ENCODE measurements at places on chromosomes 16 and 17.

DNA sequence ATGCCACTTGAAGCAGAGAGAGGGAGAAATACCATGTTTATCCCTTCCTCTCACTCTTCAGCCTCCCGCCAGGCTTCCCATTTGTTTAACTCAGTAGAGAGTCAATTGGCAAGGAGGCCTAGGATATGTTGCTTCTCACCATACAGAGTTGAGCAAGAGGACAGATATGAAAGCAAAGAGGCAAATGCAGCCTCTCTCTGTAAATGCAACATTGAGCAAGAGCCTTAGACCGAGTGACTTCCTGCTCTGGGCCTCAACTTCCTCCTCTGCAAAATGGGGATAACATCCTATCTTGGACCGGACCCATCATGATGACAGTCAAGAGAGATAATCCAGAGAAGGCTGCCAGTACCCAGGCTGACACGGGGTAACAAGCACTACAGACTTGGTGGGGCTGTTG lies 36.8 kb downstream of the SOCS1 start:
- peak; percentile 28 for DNase-seq

DNA sequence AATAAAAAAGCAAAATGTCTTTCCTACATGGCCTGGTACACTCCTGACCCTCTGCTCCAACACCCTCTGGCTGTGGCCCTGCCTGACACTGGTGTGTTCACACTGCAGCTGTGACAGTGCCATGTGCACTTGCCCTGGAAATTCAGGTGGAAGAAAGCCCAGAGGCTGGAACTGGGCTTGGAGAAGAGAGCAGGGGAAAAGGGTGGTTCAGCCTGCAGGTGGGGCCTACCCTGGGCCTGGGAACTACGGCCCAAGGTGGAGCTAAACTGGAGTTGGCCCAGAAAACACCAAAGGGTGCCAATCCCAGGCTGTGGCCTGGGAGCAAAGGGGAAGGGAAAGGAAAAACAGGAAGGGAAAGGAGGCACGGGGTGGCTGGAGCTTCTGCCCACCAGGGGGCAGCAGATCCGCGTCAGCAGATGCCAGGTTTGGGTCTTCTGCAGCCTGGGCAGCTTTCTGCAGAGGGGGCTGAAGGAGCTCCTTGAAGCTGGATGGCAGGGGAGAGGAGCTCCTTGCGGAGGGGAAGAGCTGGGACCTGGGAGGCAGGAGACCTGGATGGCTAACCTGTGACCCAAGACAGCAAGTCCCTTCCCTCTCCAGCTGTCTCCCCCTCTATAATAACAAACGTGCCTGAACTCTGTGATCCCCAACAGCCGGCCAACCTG lies 15.4 kb upstream of the CTCF start:
- peak; percentile 76 for DNase-seq

GRCh38 chr17:5789528-5789927 lies 205.2 kb upstream of the NLRP1 start:
- no peak for DNase-seq

DNA sequence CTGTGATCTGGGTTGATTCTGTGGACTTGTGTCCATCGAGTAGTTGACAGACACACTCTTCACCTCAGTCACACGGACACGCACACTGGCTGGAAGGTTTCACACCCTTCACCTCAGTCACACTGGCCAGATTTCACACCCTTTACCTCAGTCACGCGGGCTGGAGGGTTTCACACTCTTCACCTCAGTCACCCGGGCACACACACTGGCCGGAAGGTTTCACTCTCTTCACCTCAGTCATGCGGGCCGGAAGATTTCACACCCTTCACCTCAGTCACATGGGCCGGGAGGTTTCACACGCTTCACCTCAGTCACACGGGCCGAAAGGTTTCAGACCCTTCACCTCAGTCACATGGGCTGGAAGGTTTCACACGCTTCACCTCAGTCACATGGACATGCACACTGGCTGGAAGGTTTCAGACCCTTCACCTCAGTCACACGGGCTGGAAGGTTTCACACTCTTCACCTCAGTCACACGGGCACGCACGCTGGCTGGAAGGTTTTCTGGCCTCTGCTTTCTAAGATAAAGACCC lies 96.2 kb downstream of the PGS1 start:
- DNase-seq: no peak

GRCh38 chr16:51161440-51162195 lies 10.5 kb upstream of the SALL1 start:
- DNase-seq: no peak

DNA sequence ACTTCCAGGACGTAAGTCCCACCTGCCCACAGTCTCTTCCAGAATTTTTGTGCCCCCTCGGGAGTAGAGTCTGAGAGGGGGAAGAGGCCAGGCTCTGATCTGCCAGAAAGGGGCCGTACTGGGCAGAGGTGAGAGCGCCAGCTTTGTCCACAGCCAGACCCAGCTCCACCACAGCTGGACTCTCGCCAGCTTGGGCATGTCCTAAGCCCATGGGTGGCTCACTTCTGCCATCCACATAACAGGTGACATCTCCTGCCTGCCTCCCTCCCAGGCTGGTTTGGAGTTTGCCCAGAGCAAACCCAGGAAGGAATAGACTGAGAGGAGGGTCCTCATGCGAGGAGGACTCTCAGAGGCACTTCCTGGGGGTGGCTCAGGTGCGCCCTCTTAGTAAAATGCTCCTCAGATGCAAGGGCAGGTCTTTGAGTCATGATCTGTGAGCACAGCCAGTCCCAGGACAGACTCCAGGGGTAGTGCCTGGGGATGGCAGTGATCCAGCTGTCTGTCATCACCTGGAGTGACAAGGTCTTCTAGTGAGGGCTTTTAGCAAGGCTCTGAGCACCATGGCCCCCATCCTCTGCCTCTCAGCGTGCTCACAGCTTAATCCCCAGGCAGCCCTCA lies 89.2 kb downstream of the AMFR start:
- DNase-seq: no peak

DNA sequence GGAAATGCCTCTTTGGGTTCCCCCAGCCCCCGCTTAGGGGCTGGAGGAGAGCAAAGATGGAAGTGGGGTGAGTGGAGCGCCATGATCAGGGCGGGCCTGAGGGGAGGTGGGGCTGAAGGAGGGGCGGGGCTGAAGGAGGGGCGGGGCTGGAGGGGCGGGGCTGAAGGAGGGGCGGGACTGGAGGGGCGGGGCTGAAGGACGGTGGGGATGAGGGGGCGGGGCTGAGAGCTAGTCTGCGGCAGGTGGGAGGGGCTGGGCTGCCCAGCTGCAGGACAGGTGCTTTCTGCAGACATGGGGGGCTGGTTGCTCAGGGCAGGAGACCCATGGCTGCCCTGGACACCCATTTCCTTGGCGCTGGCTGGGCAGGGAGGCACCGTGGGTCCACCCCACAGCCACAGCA lies 39.1 kb upstream of the PABPN1L start:
- DNase-seq: no peak

- no peak for DNase-seq
Measured at GRCh38 chr17:57864273-57864672, 14.4 kb upstream of the MRPS23 start.

GRCh38 chr16:4879049-4879448 lies 31.8 kb downstream of the UBN1 start:
- DNase-seq: no peak

DNA sequence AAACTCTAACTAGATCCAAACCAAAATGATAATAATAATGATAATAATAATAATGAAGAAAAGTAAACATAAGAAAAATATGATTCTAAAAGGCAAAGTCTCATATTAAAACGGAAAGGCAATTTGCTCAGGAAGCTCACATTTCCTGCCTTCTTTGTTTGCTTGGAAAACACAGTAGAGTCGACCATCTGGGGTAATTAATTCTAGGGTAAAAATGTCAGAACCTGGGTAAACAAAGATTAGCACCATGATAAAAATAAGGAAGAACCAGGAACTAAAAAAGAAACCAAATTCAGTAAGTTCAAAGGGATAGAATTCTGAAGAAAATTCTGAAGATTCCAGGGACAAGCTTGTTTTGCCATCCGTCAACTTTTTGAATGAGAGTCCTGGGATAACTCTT lies 16.2 kb downstream of the KRABD2 start:
- DNase-seq: no peak

- no peak for DNase-seq
Measured at GRCh38 chr16:84630446-84631152, 12.7 kb upstream of the COTL1 start.

GRCh38 chr17:63113167-63113566 lies 147.1 kb downstream of the TANC2 start:
- DNase-seq: peak; percentile 54

DNA sequence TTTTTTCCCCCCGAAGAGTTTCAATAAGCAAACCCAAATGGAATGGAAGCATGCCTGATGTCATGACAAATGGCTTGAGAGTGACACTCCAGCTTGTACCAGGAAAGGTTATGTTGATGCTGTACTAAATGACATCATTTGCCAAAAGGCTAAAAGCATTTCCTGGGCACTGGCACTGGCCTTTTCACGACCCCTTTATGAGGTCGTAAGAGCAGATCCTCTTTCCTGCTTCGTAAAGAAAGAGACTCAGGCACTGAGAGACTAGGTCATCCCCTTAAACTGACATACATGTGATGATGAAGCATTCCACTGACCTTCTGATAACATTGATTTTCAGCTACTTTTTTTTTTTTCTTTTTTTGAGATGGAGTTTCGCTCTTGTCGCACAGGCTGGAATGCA lies 30.5 kb downstream of the CEP295NL start:
- DNase-seq: no peak

DNA sequence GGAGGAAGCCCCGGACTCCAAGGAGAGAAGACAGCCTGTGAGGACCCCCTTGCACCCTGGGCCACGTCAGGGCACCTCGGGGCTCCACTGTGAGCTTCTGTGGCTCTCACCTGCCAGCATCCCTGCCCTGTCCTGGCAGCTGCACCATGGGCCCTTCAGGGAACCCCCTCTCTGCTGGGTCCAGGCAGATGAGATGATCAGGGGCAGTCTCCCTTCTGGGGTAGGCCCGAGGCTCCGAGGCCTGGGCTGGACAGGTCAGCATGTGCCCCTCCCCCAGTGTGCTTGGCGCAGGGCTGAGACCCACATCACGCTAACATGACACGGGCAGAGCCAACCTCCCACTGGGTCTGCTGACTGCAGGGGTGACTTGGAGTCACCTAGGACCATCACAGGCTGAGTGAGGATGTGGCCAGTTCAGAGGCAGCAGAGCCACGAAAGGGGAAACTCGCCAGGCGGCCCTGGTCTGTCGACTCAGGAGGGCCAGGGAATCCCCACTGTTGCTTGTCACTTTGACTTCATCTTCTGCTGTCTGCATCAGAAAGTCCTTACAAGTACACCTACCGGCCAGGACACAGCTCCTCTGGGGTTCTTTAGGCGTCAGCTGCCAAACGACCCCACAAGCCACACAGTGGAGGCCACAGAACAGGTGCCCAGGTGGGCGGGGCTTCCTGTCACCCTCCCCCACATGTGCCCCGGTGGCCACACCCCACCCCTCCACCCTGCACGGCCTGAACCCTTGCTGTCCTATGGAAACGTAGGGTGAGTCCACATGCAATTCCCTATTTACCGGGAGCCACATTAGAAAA lies 2.2 kb downstream of the GALNS start:
- no peak for DNase-seq

DNA sequence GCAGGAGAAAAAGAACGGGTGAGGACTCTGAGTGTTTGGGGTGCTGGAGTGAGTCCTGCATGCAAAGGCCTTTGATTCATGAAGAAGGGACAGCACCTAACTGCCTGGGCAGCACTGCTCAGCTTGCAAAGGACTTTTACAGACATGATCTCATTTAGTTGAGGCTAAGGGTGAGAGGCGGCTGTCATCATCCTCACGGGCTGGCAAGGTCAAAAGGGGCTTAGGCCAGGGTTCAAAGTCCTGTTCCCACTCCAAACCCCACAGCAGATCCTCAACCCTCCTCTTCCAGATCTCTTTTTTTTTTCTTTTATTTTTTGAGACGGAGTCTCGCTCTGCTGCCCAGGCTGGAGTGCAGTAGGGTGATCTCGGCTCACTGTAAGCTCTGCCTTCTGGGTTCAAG lies 4.8 kb downstream of the RHBDF2 start:
- no peak for DNase-seq

DNA sequence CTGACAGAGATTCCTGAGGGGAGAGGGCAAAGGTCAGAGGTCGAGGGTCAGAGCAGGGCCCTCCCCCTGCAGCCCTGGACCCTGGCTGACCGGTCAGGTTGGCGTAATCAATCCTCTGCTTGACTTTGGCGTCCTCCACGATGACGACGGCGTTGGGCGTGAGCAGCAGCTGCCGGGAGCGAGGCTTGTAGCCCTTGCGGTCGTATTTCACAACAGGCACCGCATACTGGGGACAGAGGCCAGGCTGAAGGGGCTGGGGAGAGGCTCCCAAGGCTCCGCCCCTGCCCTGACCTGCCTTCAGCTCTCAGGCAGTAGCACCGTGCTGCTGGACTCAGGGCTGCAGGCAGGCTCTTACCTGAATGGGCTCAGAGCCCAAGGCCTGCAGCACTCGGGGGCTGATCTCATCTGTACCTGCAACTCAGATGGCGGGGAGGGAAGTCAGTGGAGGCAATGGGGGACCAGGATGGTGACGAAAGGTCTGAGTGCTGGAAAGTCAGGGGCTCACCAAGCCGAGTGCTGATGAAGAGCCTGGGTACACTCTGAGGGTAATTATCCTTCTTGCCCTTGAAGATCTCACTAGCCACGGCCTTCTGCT lies 12.0 kb upstream of the CRK start:
- DNase-seq: no peak

DNA sequence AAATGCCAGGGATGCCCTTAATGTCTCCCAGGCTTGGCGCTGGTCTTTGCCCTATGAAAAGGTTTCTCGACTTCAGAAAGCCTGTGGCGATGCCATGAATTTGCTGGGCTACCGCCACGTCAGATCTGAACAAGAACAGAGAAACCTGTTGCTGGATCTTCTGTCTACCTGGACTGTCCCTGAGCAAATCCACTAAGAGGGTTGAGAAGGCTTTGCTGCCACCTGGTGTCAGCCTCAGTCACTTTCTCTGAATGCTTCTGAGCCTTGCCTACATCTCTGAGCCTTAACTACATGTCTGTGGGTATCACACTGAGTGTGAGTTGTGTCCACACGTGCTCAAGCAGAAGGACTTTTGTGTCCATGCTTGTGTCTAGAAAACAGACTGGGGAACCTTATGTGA lies 11.4 kb downstream of the CHST4 start:
- peak; percentile 73 for DNase-seq

- DNase-seq: no peak
Measured at GRCh38 chr16:11202260-11203091, 53.5 kb downstream of the SOCS1 start.

GRCh38 chr16:11233727-11234376 lies 22.2 kb downstream of the SOCS1 start:
- DNase-seq: no peak

DNA sequence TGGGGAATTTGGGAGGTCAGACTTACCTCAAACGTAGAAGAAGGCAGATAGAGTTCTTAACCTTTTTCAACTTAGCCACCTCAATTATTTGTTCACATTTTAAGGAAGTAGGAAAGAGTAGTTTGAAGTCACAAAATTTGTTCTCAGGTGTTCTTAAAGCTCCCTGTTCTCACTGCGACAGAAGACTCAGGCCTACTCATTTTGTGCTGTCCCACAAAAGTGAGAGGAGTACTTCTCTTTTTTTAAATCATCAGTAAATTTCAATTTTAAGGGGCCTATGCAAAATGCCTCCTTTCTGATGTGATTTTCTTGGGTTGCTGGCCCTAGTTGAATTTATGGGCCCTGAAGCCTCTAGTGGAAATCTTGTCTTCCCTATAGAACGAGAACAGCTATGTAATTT lies 133.4 kb downstream of the MAP2K6 start:
- no peak for DNase-seq
